ENCODE measurements at places on chromosomes 2 and 18.
A peak's percentile ranks its signal among the peaks of the same experiment; 100 is the strongest.

GRCh38 chr2:238857959-238858358 lies 10.1 kb downstream of the TWIST2 start:
- no peak for DNase-seq

GRCh38 chr18:13834496-13835015 lies 10.6 kb downstream of the MC5R start:
- DNase-seq: no peak

DNA sequence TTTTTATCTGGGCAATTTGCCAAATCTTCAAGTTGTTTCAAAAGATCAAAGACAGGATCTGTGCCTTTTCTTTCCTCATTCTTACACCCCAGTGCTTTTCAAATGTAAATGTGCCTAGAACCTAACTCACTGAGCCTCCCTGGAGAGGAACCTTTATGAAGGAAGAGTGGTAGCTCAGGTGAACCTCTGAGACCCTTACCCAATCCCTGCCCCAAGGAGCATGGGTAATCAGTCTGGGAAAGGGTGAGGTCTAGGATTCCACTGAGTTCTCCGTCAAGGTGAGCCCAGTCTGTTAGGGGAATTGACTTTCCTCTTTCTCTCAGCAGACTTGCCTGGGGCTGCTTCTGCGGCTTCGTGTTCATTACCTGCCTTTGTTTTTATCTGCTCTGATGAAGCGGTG lies 88.1 kb upstream of the MAP4K4 start:
- DNase-seq: no peak

DNA sequence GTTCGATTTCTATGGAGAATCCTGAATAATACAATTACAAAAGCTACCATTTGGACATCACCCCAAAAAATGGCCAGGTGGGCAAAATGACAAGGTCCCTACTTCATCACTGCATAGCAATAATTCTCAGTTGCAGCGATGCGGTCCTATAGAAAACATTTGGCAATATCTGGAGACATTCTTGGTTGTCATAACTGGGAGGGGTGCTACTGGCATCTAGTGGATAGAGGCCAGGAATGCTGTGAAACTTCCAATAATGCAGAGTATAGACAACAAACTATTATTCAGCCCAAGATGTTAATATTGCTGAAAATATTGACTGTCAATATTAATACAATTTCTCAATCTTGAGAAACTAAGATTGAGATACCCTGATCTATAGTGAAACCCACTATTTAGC lies 637.8 kb upstream of the PKDCC start:
- DNase-seq: no peak

DNA sequence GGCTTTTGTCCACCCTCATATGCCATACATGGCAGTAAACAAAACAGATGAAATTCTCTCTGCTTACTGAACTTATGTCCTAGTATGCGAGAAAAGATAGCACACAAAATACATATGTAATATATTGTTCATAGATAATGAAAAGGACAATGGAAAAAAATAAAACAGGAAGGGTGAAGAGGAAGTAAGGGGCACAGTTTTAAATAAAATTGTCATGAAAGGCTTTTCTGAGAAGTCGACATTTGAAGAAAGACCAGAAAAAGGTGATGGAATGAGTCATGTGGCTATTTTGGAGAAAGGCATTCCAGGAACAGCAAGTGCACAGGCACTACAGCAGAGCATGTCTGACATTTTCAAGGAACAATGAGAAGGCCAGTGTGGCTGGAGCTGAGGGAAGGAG lies 56.4 kb downstream of the KCNH7 start:
- no peak for DNase-seq

DNA sequence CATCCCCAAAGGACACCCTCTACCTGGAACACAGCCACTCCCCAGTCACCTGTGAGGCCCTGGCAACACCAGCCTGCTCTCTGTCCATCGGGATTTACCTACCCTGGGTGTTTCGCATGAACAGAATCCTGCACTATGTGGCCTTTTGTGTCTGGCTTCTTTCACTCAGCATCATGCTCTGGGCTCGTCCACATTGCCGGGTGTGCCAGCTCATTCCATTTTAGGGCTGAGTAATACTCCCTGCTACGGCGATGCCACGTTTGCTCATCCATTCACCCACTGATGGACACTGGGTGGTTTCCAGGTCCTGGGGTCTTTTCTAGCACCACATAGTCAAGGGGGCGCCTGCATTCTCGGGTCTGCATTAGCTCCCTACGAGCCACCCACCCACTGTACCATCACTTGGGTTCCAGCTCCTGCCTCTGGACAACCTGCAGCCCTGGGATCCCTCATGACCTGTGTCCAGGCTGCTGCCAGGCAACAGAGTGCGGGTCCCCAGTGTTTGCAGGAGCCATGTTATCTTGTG lies 22.0 kb downstream of the KCNF1 start:
- DNase-seq: no peak

GRCh38 chr2:168661863-168662256 lies 140.6 kb upstream of the NOSTRIN start:
- DNase-seq: no peak

DNA sequence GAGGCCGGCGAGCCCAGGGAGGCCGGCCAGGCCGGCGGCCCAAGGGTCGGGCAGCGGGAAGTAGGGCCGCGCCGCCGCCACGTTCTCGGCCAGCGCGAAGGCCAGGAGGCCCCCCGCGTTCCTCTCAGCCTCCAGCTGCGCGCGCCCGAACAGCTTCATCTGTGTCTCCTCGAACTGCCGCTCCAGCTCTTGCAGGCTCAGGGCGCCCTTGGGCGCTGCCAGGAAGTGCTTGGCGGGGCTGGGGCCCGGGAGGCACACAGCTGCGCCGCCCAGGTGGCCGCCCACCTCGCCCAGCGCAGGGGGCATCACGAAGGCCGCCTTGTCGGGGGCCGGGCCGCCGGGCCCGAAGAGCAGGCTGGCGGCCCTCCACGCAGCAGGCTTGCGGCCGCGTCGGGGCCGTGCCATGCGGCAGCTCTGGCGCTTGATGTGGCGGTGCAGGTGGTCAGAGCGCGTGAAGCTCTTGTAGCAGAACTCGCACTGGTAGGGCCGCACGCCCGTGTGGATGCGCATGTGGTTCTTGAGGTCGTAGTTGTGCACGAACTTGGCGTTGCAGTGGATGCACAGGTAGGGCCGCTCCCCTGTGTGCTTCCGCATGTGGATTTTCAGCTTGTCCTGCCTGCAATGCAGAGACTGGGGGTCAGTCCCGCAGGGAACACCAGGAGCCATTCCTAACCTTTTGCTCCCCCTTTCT lies 99.0 kb upstream of the SMAD2 start:
- DNase-seq: no peak

GRCh38 chr18:48728204-48728833 lies 189.5 kb downstream of the CTIF start:
- no peak for DNase-seq

- DNase-seq: no peak
These were observed 13.3 kb downstream of the LGALSL start for GRCh38 chr2:64467096-64467843.

- no peak for DNase-seq
These were observed 151.4 kb upstream of the XPO1 start for GRCh38 chr2:61689568-61689967.

DNA sequence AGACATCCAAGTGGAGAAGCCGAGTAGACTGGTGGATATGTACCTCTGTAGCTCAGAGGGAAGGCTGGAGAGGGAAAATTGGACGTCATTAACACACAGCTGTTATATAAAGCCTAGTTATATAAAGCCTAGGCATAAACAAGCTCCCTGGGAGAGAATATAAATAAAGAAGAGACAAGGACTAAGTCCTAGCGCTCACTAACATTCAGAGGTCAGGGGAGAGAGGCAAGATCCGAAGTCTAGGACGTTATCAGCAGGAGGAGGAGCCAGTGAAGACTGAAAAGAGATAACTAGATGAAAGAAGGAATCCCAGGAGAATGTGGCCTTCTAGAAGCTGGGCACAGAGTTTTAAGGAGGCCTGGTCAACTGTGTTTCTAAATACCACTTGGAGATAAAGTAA lies 55.3 kb downstream of the NOL10 start:
- no peak for DNase-seq

- DNase-seq: no peak
These were observed 101.5 kb downstream of the VWA3B start for GRCh38 chr2:98188351-98189046.

DNA sequence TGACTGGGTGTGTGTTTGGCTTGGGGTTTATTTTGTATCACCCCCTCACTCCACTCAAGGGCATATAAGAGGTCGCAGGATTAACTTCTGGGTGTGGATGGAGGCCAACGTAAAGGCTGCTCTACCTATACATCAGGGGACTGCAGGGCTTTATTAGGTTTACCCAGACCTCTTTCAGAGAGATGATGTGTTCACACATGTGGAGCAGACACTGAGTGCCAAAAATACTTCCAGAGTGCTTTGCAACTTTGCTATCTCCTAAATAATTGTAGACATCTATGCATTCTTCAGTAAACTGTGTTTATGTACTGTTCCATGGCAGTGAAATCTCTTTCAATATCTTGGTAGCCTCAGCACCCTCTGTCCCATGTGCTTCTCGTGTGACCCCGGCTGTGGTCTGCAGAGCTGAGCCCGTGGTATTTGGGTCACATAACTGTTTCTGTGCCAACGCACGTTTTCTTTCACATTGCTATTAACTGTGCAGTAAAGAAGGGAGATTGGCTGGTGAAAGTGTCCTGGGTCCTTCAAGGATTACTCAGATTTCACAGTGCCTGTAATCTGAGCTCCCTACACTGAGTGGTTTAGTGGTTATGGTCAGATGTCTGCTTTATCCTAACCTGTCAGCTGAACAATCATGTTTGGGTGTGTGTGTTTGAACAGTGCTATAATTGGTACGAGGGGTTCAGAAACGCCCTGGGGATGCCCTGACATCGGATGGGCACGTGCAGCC lies 208.1 kb downstream of the VAPA start:
- no peak for DNase-seq

GRCh38 chr2:112623913-112624777 lies 21.6 kb upstream of the SLC20A1 start:
- DNase-seq: no peak

GRCh38 chr18:49178736-49179135 lies 228.0 kb upstream of the SMAD7 start:
- peak; percentile 32 for DNase-seq

DNA sequence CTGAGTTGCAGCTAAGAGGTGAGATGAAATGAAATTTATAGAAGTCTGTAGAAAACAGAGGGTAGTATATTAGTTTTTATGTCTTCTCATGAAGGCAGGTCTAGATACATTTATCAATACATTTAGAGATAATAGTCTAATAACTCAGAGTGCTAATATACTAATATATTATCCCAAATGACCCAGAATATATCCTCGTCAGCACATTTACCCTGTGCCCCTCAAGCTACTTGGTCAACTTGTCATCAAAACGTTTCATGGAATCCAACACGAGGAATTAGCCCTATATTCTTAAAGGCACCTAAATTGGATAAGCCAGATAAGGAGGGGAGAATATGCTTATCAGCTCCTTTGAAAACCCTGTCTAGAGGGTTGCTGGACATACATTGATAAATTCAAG lies 415.1 kb upstream of the LRRTM1 start:
- no peak for DNase-seq
